ENCODE measurements at places on chromosomes 1 and 21.

DNA sequence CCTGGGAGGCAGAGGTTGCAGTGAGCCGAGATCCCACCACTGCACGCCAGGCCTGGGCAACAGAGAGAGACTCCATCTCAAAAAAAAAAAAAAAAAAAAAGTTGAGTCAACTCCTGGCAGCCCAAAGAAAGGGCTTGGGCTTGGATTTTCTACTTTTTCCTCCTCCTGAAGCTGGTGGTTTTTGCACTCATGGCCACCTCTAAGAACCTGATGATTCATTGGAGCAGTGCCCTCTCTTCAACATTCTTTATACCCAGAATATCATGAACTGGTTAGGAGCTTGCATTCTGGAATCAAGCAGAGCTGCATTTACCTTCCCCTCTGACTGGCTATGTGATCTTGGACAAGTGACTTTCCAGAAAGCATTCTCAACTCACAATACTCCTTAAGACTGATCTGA lies 3.5 kb upstream of the ACTA1 start:
- no peak for DNase-seq

DNA sequence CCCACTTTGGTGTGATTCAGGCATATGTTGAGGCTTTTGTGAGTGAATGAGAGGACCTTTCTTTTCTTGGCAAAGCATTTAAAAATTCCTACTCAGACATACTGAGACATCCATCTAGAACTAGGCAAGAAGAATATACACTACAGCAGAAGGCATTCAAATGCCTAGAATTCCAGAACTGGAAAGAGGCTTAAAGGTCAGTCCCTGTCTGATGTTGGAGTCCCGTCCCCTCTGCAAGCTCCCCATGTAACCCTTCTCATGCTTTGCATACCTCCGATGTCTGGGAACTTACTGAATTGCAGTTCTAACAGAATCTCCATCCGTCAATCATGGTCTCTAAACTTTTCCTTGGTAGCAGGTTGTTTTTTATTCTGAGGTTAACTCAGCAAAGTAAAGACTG lies 152.9 kb downstream of the ATP6V1G3 start:
- no peak for DNase-seq

- no peak for DNase-seq
Measured at GRCh38 chr1:226723657-226724532, 15.2 kb downstream of the ITPKB start.

GRCh38 chr1:198754670-198755069 lies 115.8 kb downstream of the PTPRC start:
- no peak for DNase-seq
